ENCODE measurements at places on chromosomes 4 and X.

DNA sequence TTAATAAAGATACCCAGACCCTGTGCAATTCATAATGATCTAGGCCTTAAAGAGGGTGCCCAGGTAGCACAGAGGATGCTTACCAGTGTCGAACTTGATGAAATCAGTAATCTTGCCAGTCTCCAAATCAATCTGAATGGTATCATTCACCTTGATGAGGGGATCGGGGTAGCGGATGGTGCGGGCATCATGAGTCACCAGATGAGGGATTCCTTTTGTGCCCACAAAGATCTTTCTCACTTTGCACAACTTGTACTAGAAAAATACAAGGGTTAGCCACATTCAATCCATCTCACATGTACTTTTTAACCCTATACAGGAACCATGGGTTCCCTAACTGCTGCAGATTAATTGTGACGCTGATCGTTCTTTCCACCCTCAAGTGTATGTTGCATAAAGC is 3.3 kb downstream of the RPS4X start:
- no peak for DNase-seq

DNA sequence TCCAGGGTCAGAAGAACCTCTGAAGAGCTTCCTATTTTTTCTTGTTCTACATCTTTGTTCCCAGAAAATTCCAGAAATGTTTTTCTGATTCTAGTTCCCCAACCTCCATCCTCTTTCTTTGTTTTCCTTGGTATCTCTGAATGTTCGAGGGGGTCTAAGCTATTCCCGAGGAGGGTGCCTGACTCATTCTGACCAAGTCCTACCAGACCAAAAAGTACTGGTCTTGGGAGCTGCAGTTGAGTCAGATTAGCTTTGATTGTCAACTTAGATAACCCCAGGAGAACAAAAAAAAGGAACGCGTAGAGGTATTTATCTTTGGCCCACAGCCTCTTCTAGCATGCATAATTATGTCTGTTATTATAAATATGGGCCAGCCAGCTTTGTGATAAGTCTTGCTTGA is 12.1 kb upstream of the TENM3 start:
- DNase-seq: no peak

DNA sequence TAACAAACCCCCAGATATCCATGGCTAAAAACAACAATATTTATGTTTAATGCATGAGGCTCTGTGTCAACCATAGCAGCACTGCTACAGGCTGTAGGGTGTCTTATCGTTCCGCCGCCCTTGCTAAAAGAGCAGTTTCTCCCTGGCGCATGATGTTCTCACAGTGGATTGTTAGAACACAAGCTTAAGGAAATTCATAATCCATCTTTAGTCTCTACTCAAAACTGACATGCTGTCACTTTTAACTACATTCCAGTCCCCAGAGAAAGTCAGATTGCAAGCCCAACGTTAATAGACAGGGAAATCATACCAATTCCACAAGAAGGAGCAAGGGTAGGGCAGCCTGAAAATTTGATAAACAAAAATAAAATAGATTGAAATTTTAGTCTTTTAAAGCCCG is 1960.8 kb downstream of the PCDH7 start:
- DNase-seq: no peak

- DNase-seq: no peak
These were observed 52.6 kb upstream of the CITED1 start for GRCh38 chrX:72358313-72358712.

GRCh38 chr4:85495621-85496020 is 20.7 kb downstream of the ARHGAP24 start:
- no peak for DNase-seq

- DNase-seq: no peak
These were observed 224.0 kb downstream of the APBB2 start for GRCh38 chr4:40990236-40990898.

DNA sequence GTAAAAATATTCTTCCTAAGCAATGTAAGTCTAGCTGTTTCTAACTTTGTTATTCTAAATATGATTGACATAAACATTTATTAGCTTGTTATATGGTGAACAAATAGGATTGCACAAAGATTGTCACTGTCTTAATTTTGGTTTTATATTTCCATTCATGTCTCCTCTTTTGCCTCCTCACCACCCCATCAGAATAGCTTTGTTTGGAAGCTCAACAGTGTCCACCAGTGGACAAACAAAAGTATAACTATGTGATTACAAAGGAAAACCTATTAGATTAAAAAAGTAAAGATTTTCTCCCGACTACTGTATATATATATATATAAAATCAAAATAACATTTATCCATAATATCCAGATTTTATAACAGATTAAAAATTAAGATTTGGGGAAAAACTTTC is 468.2 kb downstream of the ZIC3 start:
- no peak for DNase-seq

DNA sequence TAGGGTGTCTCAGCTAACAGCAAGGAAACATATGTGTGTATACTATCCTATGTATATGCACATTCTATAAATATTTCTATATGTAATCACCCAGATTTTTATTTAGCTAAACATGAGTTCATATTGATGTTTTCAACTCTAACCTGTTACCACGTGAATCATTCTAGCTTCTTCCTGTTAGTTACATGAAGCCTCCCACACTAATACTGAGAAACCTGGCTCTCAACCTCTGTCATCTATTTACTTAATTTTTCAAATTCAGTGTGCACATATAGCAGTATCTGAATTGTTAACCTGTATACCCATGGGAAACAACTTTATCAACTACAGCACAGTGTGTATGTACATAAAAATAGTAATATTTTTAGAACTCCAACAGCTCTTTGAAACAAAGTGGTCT is 57.3 kb downstream of the KLF8 start:
- DNase-seq: no peak

GRCh38 chr4:94660614-94661013 is 97.1 kb upstream of the BMPR1B start:
- no peak for DNase-seq

- no peak for DNase-seq
These were observed 304.6 kb downstream of the ARAP2 start for GRCh38 chr4:35939751-35940150.

DNA sequence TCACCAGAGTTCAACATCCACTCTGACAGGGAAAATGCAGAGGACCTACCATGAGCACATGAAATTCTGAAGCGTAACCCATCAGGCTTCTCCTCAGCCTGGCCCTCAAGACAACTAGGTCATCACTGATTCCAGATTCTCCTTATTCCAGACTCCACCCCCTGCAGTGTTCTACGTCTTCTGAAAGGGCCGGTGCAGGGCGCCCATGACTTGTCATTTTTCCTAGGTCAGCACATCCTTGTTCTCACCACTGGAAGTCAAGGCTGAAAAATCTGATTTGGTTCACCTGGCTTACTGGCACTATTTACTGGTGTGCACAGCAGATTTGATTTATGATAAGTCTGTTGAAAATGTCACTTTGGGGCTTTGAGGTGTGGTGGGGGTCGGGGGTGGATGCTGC is 140.9 kb upstream of the KLF3 start:
- DNase-seq: no peak

GRCh38 chr4:68324519-68325262 is 25.2 kb downstream of the YTHDC1 start:
- no peak for DNase-seq

DNA sequence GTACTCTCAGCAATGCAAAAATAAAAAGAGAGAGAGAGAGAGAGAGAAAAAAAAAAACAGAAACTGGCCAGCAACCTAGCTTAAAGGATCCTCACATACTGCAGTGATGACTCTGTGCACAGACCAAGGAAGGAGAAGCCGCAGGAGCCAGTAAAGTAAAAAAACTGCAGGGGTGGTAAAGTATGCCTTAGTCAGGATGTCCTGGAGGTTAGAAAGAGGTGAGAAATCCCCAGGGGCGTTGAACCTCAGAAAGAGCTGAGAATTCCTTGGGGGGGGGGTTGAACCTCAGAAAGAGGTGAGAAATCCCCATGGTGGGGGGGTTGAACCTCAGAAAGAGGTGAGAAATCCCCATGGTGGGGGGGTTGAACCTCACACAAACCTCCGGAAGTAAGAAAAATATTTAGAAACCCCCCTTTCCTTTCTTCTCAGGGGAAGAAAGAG is 48.0 kb downstream of the MAGEA9 start:
- no peak for DNase-seq

GRCh38 chr4:95107635-95108034 is 349.9 kb downstream of the BMPR1B start:
- DNase-seq: no peak

DNA sequence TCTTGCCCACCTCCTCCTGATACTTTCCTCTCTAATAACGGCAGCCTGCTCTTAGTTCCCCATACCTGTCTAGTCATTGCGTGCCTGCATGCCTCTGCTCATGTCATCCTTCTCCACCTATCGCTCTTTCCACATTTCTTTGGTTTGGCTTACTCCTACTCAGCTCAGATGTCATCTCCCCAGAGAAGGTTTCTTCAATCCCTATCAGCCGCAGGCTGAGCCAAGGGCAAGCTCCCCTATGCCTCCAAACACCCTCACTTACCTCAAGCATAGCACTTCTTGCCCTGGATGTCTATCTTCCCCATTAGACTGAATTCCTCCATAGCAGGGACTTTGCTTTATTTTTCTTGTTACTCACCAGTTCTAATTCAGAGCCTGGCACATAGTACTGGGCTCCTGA is 26.6 kb downstream of the FRMD7 start:
- no peak for DNase-seq

DNA sequence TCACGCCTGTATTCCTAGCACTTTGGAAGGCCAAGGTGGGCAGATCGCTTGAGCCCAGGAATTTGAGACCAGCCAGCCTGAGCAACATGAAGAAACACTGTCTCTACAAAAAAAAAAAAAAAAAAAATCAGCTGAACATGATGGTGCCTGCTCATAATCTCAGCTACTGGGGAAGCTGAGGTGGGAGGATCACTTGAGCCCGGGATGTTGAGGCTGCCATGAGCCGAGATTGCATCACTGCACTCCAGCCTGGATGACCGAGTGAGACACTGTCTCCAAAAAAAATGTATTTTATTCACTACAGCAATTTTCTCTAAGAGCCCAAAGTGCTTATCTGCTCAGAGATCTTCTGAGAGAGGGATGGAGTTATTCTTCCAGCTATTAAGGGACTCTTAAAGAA is 215.8 kb upstream of the PPP3CA start:
- DNase-seq: no peak

DNA sequence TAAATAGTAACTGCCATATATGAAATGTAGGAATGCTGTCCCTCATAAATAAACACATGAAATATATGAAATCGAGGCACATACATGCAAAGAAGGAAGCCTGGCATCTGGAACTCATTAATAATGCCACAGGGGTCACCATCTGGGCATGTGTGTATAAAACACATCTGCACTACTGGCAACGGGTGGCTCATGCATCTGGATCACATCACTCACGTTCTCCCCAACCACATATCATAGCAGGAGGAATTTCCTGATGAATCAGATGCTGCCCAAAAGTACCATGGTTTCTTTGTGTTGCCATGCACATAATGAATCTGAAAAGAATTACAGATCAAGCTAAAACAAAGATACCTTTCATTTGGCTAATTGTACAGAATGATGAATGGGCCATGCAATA is 28.6 kb downstream of the RNF175 start:
- DNase-seq: no peak

All from stimulated activated CD4-positive, alpha-beta T cell treated with anti-CD3 and anti-CD28 coated beads, Interleukin-4, amount 100 ng/mL, for 1 hour (primary cell).